ENCODE measurements at places on chromosomes 2 and 18. TPM values are rescaled to one million over a fixed set of nuclear protein-coding genes. Genes with fewer than 3 reads are reported as not detected.

DNA sequence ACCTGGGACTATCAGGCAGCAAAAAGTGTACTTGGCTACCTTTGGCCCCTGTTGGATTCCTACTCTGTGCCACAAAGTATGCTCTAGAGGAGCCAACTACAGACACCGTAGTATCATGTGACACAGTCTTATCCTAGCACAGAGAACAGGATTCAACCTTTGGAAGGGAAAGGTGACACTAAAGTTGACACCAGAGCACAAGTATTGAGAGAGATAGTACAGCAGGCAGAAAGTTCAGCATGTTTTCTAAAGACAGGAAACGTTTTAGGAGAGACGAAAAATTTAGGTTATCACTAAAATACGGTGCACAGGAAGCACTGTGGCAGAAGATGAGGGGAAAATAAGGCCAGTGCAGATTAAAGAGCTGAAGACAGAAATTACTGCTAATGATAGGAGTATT lies 18.6 kb downstream of the SMAD2 start:
- no peak overlapping the region for H3K4me3 ChIP-seq
- peaks cover 3% of the 10 kb centered on the region for H3K4me1 ChIP-seq
- H3K27me3 ChIP-seq = no peaks in the 10 kb centered on the region
- DNase-seq = no peak
- H3K36me3 ChIP-seq = no peaks in the 10 kb centered on the region

- H3K27me3 ChIP-seq = no peaks in the 10 kb centered on the region
- peak overlapping the region; percentile 91 for H3K27ac ChIP-seq
- H3K4me1 ChIP-seq = peaks cover 43% of the 10 kb centered on the region
- H3K36me3 ChIP-seq = no peaks in the 10 kb centered on the region
- DNase-seq = no peak
Observed at GRCh38 chr18:48843162-48843561, 107.6 kb downstream of the SMAD7 start.

- no peaks in the 10 kb centered on the region for H3K36me3 ChIP-seq
- H3K27ac ChIP-seq = no peak overlapping the region
- no peak overlapping the region for H3K4me3 ChIP-seq
- no peaks in the 10 kb centered on the region for H3K4me1 ChIP-seq
- H3K27me3 ChIP-seq = no peaks in the 10 kb centered on the region
- no peak for DNase-seq
Observed at GRCh38 chr18:8529609-8530008, 79.6 kb upstream of the RAB12 start.

DNA sequence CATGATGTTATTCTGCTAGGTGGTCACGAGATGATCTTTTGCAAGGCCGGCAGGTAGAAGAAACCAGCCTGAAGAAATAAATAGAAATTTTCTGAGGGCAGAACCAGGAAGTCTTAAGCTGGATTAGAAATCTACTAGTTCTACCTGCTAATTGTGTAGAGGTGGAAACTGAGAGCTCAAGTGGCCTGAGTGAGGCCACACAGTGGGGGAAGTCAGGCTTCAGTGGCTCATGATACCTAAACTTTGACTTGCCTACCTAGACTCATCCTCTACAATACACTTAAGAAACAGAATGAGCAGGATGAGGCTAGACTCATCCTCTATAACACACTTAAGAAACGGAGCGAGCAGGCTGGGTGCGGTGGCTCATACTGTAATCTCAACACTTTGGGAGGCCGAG lies 134.9 kb upstream of the NDUFV2 start:
- no peak overlapping the region for H3K4me3 ChIP-seq
- H3K27ac ChIP-seq = no peak overlapping the region
- no peaks in the 10 kb centered on the region for H3K4me1 ChIP-seq
- no peaks in the 10 kb centered on the region for H3K27me3 ChIP-seq
- DNase-seq = no peak

PLEKHA3 gene
- 4.8 TPM for total RNA-seq

ATAD2B gene
- 8.4 TPM for total RNA-seq

MAPK4 gene
- 1.2 TPM for total RNA-seq

POMC gene
- total RNA-seq = 18.6 TPM
